ENCODE measurements at places on chromosomes 1 and 21.

DNA sequence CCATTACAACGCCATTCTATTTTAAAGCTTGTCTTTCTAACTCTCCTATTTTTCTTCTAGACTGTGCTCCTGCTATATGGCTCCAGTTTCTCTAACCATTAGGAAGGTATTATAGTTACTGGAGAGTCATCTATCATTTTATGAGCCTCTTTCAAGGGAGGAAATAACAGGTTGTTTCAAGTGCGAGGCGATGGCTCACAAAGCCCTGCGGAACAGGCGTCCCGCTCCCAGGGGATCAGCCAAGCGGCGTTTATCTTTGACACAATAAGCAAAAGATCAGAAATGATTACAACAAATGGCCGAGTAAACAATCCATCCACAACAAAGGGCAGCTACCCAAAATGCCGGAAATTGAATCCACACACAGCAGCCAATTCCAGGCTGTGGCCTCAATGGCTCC, 249.5 kb upstream of the POU3F1 start:
- peak; percentile 98 for DNase-seq

- DNase-seq = peak; percentile 100
These were observed 10.7 kb downstream of the FOXO6 start for GRCh38 chr1:41371630-41372599.

DNA sequence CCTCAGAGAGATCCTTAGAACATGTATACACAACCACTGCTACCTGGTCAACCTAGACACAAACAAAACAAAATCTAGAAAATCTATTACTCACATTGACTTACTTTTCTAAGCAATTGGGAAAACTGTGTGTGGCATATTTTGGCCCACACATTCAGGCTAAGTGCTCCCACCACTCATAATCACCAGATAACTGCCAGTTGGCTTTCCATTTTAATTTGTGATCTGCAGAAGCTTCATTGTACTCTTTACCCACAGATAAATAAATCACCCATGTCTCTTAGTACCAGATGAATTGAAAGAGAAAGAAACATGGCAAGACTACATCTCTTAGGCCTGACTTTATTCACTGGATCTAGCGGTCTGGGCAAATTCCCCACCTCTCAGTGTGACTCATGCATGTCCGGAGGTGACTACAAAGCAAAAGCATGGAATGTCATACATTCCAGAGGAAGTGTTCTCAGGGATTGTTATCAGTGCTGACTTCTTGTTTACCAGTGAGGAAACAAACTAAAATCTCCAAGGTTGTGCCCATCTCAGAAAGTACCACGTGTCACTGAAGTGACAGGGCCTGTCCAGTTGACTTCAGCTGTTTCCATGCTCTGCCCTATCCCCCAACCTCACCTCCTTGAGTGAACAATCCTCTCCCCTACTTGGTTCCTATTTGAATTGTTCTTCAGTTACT, 52.4 kb upstream of the BCL10 start:
- no peak for DNase-seq

DNA sequence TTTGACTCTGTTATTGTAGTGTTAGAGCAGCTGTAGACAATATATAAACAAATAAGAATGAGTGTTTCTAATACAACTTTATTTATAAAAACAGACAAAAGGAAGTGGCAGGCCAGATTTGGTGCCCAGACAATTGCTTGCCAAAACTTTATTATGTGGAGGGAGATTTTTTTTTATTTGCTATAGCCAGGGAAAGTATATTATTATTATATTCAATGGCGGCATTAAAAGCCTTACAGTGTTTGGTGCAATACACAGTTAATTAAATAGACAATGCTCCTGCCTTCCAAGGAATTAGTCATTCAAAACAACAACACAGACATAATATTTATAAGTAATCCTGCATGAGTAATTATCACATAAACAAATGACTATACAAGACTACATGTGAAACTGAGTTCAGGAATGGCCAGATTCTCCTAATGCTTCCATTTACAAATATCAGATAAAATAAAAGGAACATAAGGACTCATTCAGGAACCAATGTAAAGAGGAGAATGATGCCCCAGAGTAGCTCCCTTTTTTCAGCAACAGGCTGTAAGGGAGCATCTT, 10.6 kb upstream of the RC3H1 start:
- no peak for DNase-seq

DNA sequence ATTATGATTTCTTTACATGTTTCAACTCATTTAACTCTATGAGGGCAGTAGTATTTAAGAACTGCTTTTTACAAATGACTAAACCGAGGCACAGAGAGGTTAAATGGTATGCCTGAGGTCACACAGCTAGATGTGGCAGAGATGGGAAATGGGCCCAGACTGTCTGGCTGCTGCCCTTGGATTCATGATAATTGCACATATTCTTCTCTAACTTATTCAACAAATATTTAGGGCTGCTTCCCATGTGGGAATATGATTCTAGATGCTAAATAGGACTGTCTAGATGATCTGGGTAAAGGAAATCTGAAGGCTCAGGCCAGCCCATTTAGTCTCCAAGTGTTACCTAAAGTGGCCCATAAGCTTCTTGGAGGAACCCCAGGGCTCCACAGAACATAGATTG, 26.2 kb downstream of the C8A start:
- DNase-seq = no peak

DNA sequence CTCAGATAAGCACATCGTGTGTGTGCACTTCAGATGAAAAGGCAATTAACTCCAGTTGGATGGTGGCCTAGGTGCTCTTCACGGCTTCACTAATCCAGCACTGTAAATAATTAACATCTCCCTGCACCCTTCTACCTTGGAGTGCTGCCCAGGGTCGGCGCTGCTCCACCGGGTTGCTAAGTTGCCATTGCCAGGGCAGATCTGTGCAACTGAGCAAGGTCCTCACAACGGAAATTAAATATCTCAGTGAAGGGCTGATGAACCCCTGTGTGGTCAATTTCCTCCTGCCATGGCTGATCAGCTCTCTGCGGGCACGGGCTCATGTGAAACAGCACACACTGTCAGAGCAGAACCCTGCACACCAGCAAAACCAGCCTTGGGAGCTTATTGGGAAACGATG, 63.2 kb downstream of the SYDE2 start:
- DNase-seq = peak; percentile 96

DNA sequence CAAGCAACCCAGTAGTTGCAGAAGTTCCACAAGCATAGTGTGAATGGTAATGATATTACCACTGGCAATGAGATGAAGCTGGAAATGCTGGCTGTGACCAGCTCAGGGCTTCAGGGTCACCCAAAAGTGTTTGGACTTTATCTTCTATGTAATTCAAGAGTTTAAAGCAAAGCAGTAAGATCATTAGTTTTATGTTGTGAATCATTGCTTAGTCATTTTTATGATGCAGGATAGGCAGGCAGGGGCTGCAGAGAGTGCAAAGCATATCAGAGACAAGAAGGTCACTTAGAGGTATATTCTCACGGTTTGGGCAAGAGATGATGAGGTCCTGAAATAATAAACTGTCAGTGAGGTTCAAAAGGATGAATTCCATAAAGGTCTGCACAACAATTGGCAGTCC, 147.4 kb downstream of the OLFM3 start:
- DNase-seq = no peak

DNA sequence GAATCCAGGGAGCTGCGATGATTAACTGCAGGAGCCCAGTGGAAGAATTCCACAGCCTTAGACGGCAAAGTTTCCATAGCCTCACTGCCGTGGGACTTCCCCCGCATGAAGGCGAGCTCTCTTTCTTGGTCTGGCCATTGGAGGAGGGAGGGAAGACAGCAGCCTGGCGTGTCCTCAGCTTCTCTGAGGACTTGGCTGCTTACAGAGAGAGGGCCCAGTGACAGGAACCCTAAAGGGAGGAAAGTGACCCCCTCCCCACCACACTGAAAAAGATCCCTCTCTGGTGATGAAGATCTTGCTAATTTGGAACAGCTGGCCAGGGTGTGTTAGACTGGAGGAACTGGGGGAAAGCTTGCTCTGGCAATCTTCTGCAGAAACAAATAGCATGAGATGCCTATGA, 41.0 kb downstream of the ATP2B4 start:
- DNase-seq = no peak

- DNase-seq = no peak
These were observed 497.0 kb upstream of the USP24 start for GRCh38 chr1:55712148-55712547.

- no peak for DNase-seq
These were observed 617.5 kb downstream of the PTPRU start for GRCh38 chr1:29853716-29854330.

DNA sequence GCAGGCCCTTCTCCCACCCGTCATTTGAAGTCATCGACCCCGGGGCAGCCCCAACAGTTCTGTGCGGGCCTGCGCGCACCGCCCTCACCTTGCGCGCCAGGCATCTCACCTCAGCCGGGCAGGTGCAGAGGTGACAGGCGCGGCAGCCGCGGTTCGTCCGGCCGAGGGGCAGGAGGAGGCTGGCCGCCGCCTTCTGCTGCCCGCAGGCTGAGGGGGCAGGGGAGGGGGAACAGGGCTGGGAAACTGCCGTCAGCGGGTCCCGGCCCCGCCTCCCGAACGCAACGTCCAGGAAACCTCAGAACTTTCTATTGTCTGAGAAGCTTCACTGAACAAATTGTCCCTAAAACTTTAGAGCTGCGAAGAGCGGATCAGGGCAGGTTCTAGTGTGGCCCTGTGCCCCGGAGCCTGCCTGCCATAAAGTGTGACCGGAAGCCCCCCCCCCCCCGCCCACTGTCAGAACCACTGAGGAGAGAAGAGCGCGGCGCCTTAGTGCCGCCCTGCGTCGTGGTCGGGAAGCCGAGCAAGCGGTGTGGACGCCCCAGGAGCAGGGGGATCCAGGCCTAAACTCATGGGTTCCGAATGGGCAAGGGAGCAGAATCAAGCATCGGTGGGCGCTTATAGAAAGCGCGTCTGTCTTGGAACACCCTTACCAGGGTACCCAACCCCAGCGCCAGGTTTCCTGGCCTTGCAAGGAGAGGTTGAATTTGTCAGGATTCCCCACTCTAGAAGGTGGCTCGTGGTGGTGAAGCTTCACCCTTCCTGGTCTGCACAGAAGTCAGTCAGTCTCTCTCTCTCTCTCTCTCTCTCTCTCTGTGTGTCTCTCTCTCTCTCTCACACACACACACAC, 13.3 kb upstream of the TBX15 start:
- DNase-seq = no peak

- no peak for DNase-seq
These were observed 286.7 kb downstream of the HLX start for GRCh38 chr1:221165839-221166500.

GRCh38 chr1:205477121-205477758, 21.4 kb upstream of the BLACAT1 start:
- no peak for DNase-seq

DNA sequence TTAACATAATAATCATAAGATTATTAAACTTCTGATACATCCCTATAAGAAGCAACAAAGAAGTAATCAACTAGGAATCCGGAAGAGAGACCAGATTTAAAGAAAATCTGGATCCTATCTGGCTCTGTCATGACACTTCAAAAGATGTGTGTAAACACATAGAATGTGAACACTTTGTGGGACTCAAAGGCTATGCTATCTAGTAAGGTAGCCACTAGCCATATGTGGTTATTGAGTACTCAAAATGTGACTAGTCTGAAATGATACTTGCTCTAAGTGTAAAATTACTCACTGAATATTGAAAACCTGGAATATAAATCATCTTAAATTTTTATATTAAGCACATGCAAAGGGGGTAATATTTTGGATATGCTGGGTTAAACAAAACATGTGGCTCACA, 8.7 kb downstream of the FUBP1 start:
- DNase-seq = no peak

GRCh38 chr1:8020032-8020431, 6.1 kb downstream of the ERRFI1 start:
- peak; percentile 84 for DNase-seq

DNA sequence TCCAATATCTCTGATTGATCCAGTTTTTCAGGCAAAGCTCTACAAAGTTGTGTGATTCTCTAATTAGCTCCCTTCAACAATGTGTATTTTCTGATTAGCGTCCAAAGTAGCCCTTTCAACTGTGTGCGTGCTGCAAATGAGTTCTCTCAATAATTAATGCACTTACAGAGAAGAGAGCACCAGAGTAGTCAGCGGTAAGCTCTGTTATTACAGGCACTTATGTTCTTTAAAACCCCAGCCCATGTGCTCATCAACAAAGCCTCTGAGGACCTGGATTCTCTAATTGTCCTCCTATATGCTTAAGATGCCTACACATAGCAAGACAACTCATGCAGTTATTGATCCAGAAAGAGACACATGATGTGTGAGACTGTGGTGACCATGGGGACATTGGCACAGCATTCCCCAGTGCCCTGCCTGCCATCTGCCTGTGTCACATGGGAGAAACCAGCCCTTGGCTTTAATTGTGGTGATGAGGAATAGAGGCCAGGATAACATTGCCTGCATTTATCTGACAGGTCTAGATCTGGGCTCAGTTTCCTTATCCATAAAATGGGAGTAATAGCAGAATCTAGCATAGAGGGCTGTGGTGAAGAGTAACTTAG, 151.7 kb downstream of the PCP4 start:
- DNase-seq = no peak

DNA sequence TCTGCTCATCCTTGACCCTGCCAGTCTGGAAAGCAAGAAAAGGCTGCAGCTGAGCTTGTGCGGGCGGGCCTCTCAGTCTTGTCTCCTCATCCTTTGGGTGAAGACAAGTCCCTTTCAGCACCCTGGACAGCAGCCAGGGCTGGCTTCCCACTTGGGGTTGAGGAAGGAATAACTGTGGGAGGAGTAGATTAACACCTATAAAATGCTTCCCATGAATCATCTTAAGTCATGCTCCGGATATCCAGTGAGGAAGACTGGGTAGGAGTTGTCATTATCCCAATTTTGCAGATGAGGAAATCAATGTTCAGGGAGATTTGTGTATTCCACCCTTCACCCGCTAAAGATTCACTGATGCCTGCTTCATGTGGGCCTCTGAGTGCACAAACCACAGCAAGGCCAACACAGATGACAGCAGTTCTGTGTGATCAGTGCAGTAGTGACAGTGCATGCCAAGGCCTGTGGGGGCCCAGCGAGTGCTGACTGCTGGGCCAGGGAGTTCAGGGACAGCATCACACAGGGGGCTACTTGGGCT, 20.1 kb upstream of the COL16A1 start:
- DNase-seq = no peak

DNA sequence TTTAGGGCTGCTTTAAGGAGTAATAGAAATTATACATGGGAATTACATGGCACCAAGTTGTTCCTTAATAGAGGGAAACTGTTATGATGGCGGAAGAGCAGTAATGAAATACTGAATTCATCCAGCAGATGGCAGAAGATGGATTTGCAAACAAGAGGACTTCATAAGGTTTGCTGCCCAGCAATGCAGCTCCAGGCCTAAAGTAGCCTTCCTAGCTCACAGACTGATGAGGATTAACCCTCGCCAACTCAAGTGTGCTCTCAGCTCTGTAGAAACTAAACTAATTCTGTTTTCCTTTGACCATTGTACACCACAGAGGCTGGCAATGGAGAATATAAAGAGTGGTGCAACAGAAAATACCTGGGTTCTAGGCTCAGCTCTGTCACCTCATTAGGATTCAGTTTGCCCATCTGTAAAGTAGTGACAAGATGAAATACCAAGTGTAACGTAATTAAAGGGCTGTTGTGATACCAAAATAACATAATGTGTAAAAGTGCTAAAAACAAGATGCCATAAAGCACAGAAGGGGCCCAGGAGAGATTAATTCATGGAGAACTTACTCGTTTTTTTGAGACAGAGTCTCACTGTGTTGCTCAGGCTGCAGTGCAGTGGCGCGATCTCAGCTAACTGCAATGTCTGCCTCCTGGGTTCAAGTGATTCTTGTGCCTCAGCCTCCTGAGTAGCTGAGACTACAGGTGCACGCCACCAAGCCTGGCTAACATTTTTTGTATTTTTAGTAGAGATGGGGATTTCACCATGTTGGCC, 102.4 kb upstream of the SERBP1 start:
- peak; percentile 67 for DNase-seq

All from DMS153 (cell line).